AG08395 (cell line): ENCODE measurements at places on chromosomes 12 and 14.

GRCh38 chr12:57741844-57742738 is 2.7 kb upstream of the TSPAN31 start:
- no peak for DNase-seq

- peak; percentile 69 for DNase-seq
These were observed 42.2 kb upstream of the MANSC4 start for GRCh38 chr12:27822076-27822712.

GRCh38 chr14:81415781-81416180 is 15.7 kb upstream of the STON2 start:
- no peak for DNase-seq

GRCh38 chr12:53677800-53678148 is 1.9 kb upstream of the ATP5MC2 start:
- no peak for DNase-seq

- DNase-seq: peak; percentile 7
These were observed 194.8 kb downstream of the SLC41A2 start for GRCh38 chr12:104763168-104763805.

DNA sequence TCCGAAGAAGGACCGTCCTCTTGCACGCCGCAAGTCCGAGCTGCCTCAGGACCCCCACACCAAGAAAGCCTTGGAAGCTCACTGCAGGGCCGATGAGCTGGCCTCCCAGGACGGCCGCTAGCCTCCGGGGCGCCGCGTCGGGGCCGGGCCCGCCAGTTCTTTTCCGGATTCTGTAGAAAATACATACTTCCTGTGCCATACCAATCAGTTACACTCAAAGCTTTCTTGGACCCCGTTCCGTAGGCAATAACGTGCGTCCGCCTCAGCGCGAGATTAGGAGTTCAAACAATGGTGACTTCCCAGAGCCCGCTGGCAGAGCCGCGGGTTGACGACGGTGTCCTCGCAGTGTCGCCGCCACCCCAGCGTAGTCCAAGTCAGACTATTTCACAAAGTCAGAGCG is 39.2 kb upstream of the DYNC1H1 start:
- no peak for DNase-seq

DNA sequence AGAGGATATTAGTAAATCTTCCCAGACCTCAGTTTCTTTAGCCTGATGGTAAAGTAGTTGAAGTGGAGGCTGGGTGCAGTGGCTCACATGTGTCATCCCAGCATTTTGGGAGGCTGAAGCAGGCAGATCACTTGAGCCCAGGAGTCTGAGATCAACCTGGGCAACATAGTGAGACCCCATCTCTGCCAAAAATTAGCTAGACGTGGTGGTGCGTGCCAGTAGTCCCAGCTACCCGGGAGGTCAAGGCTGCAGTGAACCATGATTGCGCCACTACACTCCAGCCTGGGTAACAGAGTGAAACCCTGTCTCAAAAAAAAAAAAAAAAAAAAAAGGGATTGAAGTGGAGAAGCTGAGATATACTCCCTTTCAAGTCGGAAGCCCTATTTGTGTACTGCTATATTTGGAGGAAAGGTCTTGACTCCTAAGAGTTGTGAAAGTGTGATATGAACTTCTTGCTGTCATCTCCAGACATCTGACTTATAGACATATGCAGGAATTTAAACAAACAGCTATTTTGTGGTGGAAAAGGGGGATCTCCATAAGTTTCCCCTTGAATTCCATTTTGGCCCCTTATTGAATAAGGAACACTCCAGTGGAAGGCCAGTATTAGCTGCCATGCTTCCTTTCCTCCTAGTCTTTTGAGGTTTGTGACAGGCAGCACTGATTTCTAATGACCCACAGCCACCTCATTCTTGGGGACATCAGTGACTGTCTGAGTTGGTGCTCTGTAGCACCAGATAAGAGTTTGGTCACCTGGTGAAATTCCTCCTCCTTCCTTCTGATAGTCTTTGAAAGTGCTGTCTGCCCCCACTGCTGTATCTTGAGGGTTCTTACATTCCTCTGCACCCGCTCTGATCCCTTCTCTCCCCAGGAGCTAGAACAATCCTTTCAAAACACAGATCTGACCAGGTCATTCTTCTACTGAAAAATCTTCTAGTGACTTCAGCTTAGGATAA is 7.4 kb downstream of the ELK3 start:
- no peak for DNase-seq

DNA sequence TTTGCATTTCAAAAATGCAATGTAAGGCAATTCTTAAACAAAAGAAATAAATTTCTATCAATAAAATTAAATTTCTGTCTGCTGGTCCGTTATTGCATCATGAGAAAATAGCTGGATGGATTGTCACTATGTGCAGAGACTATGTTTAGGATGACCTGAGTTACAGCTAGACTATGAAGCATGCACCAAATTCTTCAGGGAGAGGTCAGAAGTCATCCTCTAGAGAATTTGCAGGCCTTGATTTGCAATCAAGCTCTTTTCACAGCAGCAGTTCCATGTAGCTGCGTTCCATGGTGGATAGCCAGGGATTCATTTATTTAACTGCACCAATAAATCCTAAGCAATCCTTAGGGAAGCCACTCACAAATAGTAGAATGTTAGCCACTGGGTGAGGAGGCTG is 253.7 kb downstream of the MSRB3 start:
- DNase-seq: peak; percentile 43

- DNase-seq: no peak
These were observed 64.6 kb downstream of the SOX5 start for GRCh38 chr12:23884909-23885308.

DNA sequence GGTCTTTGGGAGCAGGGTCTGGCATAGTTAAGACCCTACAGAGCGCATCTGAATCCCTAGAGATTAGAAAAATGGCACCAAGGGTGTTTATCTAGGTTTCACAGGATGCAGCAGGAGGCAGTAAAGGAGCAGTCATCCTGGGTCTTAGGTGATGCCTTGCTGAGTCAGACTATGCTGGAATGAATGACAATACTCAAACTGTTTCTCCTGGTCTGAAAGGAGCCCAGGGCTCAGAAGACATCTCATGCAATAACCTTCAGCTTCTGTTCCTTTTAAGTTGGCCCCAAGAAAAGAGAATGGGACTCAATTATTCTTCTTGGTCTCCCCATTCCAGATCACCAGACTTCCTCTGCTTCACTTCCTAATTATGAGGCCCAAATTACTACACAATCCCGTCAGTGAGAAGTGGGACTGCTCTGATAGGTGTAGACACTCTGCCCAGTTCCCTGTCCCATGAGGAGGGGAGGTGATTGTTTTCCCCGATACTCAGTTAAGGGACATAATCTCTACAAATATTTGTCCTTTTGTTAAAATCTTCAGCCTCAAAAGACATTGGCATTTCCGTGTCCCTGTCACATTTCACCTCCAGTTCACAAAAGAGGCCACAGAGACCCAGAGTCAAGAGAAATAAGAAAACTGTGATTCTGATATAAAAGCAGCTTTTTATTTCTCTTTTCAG is 14.8 kb upstream of the APOF start:
- peak; percentile 24 for DNase-seq

DNA sequence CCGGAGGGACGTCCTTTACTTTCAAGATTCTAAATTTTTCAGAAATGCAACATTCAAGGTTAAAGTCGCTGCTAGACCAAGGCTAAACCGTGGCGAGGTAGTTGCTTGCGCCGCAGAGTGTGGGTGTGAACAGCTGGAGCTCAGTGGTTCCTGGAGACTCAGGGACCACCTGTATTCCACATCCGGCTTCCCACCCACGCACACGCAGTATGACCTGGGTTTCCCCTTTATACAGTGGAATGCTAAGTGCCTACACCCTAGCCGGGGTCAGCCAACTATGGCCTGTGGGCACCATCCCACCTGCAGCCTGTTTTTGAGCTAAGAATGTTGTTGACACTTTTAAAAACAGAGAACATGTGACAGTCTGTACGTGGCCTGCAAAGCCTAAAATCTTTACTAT is 42.9 kb upstream of the TESC start:
- DNase-seq: no peak

- DNase-seq: no peak
These were observed 121.9 kb downstream of the SPTSSA start for GRCh38 chr14:34340025-34340625.

GRCh38 chr12:38538319-38538718 is 221.7 kb downstream of the ALG10B start:
- no peak for DNase-seq

- peak; percentile 30 for DNase-seq
These were observed 12.8 kb downstream of the CFAP73 start for GRCh38 chr12:113162102-113163029.

DNA sequence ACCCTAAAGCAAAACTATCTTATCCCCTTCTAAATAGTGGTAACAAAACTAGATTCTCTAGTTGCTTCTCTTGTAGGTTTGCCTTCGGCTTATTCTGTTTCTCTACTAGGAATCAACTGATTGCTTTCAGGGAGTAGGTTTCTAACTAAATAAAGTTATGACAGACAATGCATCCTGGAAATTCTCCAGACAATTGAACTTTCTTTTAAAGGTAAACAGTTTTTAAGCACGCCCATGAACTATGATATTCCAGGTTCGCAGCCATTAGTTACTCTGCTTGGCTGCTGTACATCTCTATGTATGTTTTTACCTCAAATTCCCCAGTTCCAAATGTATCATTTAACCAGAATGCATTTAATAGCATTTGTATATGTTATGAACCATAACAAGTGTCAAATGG is 23.9 kb downstream of the EIF2S3B start:
- no peak for DNase-seq

DNA sequence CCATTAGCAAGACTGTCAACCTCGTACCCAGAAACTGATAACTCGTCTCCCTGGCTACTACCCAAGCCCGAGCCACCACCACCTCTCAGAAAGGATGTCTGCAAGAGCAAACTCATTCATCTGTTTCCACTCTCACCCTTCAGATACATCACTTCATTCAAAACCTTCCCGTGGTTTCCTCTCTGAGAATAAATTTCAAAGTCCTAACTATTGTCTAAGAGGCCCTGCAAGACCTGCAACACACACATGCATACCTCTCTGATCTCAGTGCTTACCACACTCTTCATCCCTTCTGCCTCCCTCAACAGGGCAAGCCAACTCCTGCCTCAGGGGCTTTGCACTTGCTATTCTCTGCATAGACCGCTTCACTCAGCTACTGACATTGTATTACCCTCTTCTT is 40.6 kb downstream of the PPP1R13B start:
- no peak for DNase-seq

GRCh38 chr14:65780566-65780965 is 368.0 kb downstream of the FUT8 start:
- DNase-seq: no peak

DNA sequence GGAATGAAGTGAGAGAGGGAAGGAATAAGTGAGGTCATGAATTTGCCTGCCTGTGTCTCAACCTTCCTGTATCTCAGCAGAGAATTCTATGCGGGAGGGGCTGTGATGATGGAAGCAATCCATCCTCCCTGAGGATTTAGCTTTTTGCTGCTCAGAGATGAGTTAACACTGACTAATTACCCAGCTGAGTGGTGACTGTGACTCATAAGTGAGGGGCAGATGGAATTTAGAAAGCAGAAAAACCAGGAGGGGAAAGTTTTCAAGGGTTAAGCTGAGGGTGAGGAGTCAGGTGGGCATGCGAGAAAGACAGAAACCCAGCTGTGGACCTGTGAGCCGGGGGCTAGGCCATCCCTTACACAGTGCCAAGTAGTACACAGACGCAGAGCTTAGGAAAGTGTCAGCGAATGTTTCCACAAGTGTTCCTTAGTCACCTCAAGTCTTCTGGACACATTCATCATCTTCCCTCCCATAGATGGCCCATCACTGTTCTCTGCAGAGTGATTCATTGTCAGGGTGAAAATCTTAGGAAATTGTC is 277.9 kb downstream of the IPO8 start:
- peak; percentile 86 for DNase-seq

GRCh38 chr12:95836185-95836609 is 22.6 kb upstream of the SNRPF start:
- DNase-seq: peak; percentile 64

GRCh38 chr14:93830753-93831461 is 42.6 kb upstream of the PRIMA1 start:
- no peak for DNase-seq

DNA sequence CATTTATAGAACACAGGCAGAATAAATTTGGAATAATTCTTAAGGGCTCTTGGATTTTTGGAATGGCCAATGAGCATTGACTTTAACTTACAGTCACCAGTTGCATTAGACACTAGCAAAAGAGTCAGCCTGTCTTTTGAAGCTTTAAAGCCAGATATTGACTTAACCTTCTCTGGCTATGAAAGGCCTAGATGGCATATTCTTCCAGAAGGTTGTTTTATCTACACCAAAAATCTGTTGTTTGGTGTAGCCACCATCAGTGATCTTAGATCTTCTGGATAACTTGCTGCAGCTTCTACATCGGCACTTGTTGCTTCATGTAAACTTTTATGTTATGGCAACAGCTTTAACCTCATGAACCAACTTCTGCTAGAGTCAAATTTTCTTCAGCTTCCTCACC is 10.4 kb downstream of the PCNX1 start:
- no peak for DNase-seq

DNA sequence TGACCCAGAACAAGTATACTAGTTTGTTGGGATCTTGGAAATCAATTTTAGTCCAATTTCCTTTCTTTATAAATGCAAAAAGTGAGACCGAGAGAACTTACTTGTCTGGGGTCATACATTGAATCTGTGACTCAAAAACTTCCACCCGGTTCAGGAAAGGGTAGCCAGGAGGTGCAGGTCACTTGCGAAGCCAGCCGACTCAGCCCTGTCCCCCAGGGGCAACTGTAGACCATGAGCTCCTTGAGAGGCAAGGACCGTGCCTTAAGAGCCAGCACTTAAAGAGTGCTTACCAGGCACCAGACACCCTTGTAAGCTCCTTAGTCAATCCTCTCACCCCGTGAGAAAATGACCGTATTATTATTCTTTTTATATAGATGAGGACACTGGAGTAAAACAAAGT is 505 bp upstream of the BCDIN3D start:
- no peak for DNase-seq

DNA sequence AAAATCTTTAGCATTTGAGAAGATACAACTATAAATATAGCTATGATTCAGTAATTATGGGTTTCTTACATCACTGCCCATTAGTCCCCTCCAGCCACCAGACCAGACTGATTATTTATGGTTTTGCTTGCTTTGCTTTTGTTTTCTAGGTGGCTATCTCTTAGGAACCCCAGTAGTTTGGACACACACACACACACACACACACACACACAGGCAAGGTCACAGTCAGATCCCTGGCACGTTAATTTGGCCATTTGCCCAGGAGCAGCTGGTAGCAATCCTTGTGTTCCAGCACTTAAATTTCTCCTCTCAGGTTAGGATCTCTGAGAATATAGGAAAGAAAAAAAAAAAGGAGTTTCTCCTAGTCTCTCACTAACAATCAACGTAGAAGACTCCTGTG is 90.2 kb upstream of the RESF1 start:
- peak; percentile 9 for DNase-seq

GRCh38 chr12:131074221-131075083 is 120.7 kb downstream of the ADGRD1 start:
- peak; percentile 22 for DNase-seq

GRCh38 chr14:94426526-94426925 is 26.1 kb downstream of the SERPINA11 start:
- no peak for DNase-seq

- DNase-seq: no peak
These were observed 25.2 kb upstream of the PLXNC1 start for GRCh38 chr12:94123127-94123526.

- no peak for DNase-seq
These were observed 10.8 kb downstream of the OR4Q3 start for GRCh38 chr14:19754172-19754571.

GRCh38 chr12:25800101-25800500 is 158.4 kb upstream of the RASSF8 start:
- DNase-seq: no peak
